ENCODE measurements at places on chromosomes 12 and 14.

DNA sequence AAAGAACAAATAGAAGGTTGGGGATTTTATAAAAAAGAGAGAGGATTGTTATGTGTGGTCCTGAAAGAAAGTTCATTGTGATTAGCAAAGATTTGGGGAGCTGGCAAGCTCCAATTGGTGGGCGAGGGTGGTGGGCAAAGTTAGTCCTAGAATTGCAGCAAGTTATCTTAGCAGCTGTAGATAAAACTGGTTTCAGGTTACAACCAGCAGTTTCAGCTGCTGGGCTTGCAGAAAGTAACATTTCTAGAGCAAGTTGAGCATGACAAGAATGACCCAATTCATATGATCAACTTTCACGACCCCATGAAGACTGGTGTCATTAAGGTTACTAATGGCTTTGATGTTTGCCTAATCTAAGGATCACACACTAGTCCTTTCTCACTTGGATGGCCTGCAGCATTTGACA lies 177.9 kb upstream of the NUDT4 start:
- no peak for DNase-seq

GRCh38 chr12:43883748-43884147 lies 47.9 kb downstream of the TMEM117 start:
- no peak for DNase-seq

DNA sequence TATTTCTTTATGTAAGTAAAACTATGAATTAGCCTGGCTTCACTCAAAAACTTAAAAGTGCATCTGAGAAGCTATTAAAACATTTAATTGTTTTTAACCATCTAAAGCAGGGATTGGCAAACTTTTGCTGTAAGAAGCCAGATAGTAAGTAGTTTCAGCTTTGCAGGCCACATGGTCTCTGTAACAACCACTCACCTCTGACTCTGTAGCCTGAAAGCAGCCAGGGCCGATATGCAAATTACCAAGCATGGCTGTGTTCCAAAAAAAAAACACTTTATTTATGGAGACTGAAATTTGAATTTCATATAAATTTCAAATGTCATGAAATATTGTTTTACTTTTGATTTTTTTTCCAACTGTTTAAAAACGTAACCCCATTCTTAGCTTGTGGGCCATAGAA lies 95.3 kb downstream of the CIT start:
- DNase-seq, result no peak

GRCh38 chr12:98409548-98409947 lies 105.8 kb upstream of the TMPO start:
- no peak for DNase-seq

GRCh38 chr12:105275997-105276733 lies 40.2 kb upstream of the APPL2 start:
- no peak for DNase-seq

- DNase-seq, result no peak
Observed at GRCh38 chr12:71299541-71300376, 139.8 kb upstream of the LGR5 start.

DNA sequence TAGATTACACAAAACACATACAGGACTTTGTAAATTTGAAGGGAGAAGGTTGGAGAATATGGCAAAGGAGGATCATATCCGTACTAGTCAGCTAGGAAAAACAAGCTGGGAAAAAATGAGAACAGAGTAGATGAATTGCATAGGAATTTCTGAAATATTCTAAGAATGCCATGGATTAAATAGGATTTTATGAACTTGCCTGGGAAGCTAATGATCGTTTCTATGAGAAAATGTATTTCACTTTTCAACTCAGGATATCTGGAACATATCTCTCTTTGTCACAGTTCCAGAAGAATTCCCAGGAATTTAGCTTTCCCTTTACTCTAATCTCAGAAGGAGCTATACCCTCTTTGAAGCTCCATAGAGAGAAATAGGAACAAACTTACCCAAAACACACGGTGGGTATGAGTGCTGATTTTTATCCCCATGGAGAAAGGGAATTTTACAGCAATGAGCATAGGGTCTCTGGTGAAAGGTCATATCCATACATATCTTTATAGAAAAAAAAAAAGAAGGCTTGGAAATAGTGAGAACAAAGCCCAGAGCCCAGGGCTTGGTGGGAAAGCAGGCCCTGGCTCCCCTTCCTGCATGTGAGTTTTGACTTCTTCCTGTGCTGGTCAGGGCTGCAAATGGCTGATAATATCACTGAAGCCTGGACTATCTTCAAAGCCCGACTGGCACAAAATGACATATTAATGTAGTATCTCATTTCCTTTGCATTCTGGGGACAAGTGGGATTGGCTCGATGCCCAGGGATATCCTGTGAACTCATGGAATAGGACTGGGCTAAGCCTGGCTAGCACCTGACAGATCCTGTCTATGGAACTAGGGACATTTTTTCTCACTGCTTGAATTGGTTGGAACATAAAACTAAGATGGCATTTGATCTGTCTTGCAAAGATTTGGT lies 136.3 kb downstream of the AEBP2 start:
- no peak for DNase-seq

DNA sequence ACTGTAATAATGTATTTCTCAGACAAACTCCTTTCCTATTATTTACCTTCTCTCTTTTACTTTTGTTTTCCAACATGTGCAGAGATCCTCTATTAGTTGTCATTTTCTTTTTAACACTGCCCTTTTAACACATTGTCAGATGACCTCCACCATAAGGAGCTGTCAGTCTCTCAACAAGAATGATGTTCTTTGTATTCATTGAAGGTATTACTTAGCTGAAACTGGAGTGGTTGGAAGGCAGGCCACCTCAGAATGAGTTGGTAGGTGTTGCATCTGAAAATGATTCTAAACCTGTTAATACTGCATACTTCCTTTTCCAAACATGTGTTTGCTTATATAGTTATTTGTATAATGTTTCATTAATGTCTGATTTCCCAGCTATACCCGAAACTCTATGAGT lies 16.9 kb downstream of the TMEM117 start:
- DNase-seq, result no peak

DNA sequence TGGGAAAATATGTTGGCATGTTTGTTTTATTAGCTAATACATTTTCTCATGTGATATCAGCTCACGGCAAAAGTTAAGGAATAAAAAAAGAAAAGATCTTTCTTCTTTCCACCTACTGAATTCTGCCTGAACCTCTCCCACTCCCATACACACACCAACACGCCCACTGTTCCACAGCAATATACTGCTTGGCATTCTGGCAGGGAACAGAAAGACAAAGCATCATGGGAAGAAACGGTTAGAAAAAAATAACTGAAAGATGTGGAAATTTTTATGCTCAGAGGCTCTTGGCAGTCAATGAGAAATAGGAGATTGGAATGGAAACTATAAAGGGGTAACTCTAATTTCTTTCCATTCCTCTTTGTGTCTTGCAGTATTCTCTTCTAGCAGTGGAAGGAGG lies 268.5 kb downstream of the FOXG1 start:
- no peak for DNase-seq

DNA sequence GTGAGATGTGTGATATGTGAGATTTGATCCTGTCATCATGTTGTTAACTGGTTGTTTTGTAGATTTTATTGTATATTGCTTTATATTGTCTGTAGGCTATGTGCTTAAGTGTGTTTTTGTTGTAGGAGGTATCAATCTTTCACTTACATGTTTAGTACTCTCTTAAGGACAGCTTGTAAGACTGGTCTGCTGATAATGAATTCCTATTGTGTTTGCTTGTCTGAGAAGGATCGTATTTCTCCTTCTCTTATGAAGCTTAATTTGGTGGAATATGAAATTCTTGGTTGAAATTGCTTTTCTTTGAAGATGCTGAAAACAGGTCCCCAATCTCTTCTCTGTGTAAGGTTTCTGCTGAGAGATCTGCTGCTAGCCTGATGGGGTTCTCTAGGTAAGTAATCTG lies 94.5 kb upstream of the ARHGAP5 start:
- no peak for DNase-seq

- no peak for DNase-seq
Observed at GRCh38 chr14:70692210-70692609, 50.5 kb downstream of the TTC9 start.

- DNase-seq, result no peak
Observed at GRCh38 chr12:5665615-5666014, 233.7 kb downstream of the NTF3 start.

DNA sequence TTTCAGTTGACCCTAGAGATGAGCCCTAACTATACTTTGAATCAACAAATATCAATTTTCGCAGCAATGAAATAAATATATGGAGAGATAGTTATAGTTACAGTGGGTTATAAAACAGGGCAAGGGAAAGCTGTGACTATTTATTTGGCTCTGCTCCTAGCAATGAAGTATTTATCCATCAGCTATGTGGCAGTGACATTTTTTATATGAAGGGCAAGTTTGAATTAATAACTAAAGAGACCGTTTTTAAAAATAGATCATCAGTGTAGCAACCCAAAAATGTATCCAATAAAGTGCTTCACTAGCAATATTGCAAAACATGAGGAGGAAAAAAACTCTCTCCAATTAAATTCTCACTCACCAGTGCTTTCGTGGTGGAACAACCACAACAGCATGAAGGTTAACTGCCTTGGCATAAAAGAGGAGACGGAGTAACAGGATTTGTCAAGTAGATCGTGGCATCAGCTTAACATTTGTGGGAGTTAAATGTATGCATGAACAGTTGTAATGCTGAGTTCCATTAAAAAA lies 58.1 kb upstream of the NUDT4 start:
- DNase-seq, result no peak

DNA sequence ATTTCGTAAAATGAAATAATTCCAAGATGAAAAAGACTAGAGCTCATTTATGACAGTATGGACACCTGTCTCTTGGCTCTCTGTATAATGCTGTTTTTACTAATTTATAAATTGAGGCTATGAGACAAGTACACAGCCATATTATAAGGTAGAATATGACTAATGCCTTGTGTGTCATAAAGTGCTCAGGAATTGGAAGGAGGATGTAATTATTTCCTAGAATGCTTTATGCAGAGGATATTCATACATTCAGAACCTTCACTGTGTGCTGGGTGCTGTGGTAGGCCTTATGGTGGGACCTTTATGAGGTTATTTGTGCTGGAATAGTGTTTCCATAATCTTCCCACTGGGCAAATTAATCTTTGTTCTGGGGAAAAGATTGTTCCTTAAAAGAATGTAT lies 13.3 kb downstream of the PCNX1 start:
- DNase-seq, result no peak

DNA sequence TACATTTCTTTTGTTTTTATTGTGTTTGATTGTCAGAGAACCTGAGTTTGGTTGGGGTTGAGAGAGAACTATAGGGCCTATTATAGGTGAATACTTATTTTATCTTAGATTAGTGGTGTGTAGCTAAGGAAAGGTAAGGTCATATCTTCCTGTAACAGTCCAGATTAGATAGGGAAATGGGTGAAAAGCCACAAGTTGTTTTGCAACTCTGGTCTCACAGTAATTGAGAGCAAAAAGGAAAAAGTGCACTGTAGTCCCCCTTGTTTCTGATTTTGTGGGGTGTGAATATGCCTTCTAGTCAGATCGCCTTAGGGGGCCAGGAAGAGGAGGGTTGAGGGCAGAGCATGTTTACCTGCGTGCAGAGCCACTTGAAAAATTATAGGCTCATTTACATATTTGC lies 8.9 kb downstream of the MSRB3 start:
- no peak for DNase-seq

- DNase-seq, result no peak
Observed at GRCh38 chr14:55588259-55588699, 8.3 kb downstream of the KTN1 start.

- DNase-seq, result no peak
Observed at GRCh38 chr14:37019488-37019887, 152.9 kb downstream of the SLC25A21 start.

DNA sequence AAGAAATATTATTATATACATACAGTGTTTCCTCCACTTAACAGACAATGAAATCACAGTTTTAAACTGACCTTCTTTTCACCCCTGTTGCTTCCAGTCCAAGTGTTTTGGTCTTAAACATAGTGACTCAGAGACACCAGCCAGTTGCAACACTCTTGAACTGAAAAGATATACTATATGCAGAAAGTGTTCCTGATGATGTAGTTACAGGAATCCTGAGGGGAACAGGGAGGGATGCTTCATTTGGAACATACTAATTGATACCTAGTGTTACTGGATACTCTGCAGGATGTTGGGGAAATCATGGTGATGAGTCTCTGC lies 420.8 kb downstream of the CCDC91 start:
- DNase-seq, result no peak

DNA sequence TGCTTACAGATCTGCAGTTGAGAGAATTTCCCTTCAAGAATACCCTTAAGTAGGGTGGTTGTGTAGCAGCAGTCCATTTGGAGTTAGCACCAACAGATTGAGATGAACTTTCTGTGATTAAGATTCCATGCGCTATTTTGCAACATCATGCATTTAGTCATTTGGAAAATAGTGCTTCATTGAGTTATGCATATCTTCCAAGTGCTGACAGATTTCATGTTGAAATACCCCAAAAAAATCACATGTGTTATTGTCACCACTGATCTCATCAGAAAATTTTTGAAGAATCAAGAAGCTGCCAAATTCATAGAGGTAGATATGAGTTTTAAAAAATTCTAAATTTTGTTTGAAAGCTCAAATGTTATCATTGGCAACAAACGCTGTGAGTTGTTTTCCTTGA lies 35.5 kb upstream of the OSBPL8 start:
- no peak for DNase-seq

DNA sequence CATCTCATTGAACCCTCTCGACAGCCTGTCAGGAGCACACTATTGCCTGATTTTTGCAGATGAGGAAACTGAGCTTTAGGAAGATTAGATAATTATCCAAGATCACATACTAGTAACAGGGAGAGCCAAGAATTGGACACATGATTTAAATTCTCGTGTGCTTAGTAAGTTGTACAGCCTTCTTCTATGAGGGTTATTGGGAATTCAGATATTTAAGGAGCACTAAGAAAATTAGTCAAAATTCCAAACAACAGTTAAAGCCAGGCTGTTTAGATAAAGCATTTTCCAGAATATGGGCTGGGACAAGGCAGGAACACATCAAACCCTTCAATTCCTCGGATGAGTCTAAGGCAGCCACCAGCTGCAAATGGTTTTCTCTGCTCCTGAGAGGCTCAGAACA lies 148.8 kb downstream of the TMEM30B start:
- DNase-seq, result no peak

DNA sequence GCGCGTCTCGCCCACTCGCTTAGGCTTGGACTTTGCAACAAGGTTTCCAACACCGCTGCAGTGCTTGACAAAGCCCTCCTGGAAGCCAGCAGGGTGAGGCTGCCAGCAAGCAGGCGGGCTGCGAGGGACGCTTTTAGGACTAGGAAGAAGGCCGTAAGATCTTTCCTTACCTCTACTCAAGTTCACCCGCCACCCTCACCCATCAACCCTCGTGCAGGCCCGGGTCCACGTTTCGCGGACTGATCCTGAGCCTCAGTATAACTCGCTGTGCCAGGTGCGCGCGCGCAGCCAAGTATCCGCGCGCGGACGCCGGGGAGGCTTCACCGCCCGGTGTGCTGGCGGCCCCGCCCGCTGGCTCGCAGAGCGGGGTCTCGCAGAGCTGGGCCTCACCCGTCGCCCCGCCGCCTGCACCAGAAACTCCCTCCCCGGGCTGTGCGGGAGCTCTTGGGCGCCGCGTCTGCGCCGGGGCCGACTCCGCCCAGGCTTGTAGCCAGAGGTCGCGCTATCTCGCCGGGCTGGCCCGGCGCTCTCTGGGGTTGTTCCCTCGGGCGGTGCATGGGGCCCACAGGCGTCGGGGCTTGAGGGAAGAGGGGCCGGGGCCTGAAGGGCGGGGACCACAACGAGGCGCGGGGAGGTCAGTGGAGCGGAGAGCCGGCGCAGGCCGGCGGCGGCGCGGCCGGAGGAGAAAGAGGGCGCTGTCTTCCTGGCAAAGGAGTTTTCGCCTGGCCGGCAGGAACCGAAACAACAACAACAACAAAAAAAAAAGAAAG lies 7.6 kb upstream of the SIX1 start:
- peak; percentile 91 for DNase-seq
